ENCODE measurements at places on chromosomes 1 and 21.

DNA sequence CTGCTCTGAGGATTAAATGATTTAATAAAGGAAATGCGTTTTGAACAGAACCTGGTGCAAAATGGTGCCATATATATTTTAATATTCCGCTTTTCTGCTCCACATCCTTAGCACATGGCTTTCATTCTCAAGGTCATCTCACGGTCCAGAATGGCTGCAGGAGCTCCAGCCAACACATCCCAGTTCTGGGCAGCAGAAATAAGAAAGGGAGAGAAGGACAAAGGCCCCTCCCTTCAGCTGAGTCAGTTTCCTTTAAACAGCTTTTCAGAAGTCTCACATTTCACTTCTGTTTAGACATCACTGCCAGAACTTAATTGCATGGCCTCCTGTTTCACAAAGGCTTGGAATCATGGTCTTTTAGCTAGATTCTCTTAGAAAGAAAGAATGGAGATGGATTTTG, 75.2 kb upstream of the LRRN2 start:
- no peak overlapping the region for H3K4me3 ChIP-seq
- DNase-seq: no peak

DNA sequence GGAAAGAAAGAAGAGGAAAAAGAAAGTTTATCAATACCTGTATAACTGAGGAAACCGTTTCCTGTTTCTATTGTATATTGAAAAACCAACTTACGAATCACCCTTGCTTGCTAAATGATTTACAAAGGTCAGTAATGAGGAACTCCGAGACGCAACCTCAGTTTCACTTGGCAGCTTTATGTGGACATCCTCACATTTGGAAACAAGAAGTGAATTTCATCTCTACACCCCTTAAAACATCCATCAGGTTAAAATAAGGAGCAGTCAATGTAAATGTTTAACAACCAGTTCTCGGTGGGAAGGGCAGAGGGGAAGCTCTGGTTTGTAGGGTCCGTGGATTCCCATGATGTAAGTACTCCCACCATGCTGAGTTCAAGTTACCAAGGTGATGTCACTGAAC, 481.7 kb upstream of the RUNX1 start:
- peaks cover 37% of the 10 kb centered on the region for H3K4me1 ChIP-seq
- peaks cover 3% of the 10 kb centered on the region for H3K27me3 ChIP-seq
- DNase-seq: no peak
- no peak overlapping the region for H3K4me3 ChIP-seq
- H3K36me3 ChIP-seq: peaks cover 1% of the 10 kb centered on the region
- no peak overlapping the region for H3K27ac ChIP-seq

- no peak for DNase-seq
- H3K36me3 ChIP-seq: no peaks in the 10 kb centered on the region
- no peak overlapping the region for H3K27ac ChIP-seq
- no peaks in the 10 kb centered on the region for H3K4me1 ChIP-seq
- peaks cover 21% of the 10 kb centered on the region for H3K27me3 ChIP-seq
- H3K4me3 ChIP-seq: no peak overlapping the region
Measured at GRCh38 chr1:200706111-200706814, 32.4 kb upstream of the CAMSAP2 start.

DNA sequence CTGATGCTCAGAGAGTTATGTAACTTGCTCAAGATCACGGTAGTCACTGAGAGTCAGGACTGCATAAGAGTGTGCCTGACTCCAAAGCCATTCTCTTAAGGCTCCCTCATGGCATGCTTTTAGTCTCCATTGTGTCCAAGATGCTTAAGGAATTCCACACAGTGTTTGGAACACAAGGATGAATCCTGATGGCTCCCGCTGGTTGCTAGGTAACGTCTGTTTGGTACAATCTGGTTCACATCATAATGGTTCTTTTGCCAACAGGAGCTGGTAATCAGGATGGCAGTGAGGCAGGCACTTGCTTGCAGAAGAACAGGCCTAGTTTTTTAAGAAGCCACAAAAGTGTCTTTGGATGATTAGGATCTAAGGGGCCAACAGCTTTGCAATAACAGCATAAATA, 436.5 kb upstream of the DAB1 start:
- H3K36me3 ChIP-seq: no peaks in the 10 kb centered on the region
- H3K27ac ChIP-seq: no peak overlapping the region
- no peaks in the 10 kb centered on the region for H3K4me1 ChIP-seq
- no peak for DNase-seq
- no peaks in the 10 kb centered on the region for H3K27me3 ChIP-seq

- no peaks in the 10 kb centered on the region for H3K4me1 ChIP-seq
- no peak overlapping the region for H3K27ac ChIP-seq
- H3K4me3 ChIP-seq: no peak overlapping the region
- H3K36me3 ChIP-seq: no peaks in the 10 kb centered on the region
Measured at GRCh38 chr1:177432897-177433296, 262.1 kb downstream of the BRINP2 start.

DNA sequence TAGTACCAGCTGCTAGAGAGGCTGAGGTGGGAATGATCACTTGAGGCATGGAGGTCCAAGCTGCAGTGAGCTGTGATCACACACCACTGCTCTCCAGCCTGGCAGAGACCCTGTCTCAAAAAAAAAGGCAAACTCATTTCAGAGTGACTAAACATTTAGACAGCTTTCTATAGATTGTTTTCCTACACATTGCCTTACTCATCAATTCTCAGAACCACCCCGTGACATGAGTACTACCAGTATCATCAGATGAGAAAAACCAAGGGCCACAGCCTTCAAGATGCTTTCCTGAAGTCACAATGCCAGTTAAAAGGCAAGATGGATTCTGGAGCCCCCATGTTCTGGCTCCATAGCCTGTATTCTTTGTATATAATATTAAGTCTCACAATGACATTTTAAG, 22.4 kb upstream of the SMPDL3B start:
- H3K27me3 ChIP-seq: peaks cover 2% of the 10 kb centered on the region
- peak overlapping the region; percentile 72 for H3K27ac ChIP-seq
- H3K4me1 ChIP-seq: peaks cover 12% of the 10 kb centered on the region
- peaks cover 29% of the 10 kb centered on the region for H3K36me3 ChIP-seq
- peak; percentile 27 for DNase-seq

GRCh38 chr21:18987520-18988026, 584.0 kb upstream of the TMPRSS15 start:
- peaks cover 2% of the 10 kb centered on the region for H3K36me3 ChIP-seq
- H3K4me1 ChIP-seq: no peaks in the 10 kb centered on the region
- no peak for DNase-seq
- no peak overlapping the region for H3K27ac ChIP-seq
- no peaks in the 10 kb centered on the region for H3K27me3 ChIP-seq

DNA sequence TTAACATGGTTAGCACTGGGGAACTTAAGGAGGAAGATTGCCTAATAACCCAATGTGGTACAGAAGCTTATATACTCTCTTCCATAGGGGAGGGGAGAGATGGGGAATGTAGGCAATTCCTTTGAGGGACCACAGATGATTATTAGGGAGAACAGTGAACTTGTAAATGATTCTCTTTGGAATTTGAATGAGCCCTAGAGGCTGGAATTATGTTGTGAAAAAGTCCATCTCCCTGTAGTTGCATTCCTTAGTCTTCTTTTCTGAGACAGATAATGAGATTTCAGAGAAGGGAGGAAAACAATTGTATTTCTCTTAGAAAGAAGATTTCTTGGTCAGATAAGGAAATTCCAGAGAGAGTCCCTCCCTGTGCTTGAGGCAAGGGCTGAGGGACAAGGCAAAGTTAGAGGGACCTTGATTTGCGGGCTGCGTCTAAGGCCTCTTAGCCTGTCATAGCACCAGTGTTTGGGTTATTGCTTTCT, 89.0 kb upstream of the HMCN1 start:
- peaks cover 44% of the 10 kb centered on the region for H3K36me3 ChIP-seq
- H3K4me1 ChIP-seq: peaks cover 31% of the 10 kb centered on the region
- no peaks in the 10 kb centered on the region for H3K27me3 ChIP-seq
- no peak for DNase-seq
- no peak overlapping the region for H3K4me3 ChIP-seq

- H3K36me3 ChIP-seq: peaks cover 16% of the 10 kb centered on the region
- H3K27me3 ChIP-seq: no peaks in the 10 kb centered on the region
- H3K27ac ChIP-seq: no peak overlapping the region
- no peak for DNase-seq
- no peak overlapping the region for H3K4me3 ChIP-seq
Measured at GRCh38 chr1:24935615-24936484, 5.8 kb upstream of the RUNX3 start.

DNA sequence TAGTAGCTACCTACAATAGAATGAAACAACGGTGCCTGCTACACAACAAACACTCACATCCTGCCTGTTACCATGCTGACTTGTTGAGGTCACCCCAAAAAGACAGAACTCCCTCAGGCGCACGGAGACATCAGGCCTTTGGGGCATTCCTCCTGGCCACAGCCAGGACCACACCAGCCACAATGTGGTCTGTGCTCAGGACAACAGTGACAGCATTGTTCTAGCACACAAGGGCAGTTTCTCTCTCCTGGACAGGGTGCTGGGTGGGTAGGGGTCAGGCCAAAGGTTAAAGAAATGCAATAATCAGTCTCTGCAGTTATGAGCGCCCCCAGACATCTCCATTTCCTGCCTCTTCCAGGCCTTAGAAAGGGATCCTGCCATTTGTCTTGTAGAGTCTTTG, 39.5 kb downstream of the CTNNBIP1 start:
- H3K36me3 ChIP-seq: no peaks in the 10 kb centered on the region
- H3K4me1 ChIP-seq: peaks cover 4% of the 10 kb centered on the region
- no peak overlapping the region for H3K27ac ChIP-seq
- DNase-seq: no peak
- no peak overlapping the region for H3K4me3 ChIP-seq
- H3K27me3 ChIP-seq: no peaks in the 10 kb centered on the region

DNA sequence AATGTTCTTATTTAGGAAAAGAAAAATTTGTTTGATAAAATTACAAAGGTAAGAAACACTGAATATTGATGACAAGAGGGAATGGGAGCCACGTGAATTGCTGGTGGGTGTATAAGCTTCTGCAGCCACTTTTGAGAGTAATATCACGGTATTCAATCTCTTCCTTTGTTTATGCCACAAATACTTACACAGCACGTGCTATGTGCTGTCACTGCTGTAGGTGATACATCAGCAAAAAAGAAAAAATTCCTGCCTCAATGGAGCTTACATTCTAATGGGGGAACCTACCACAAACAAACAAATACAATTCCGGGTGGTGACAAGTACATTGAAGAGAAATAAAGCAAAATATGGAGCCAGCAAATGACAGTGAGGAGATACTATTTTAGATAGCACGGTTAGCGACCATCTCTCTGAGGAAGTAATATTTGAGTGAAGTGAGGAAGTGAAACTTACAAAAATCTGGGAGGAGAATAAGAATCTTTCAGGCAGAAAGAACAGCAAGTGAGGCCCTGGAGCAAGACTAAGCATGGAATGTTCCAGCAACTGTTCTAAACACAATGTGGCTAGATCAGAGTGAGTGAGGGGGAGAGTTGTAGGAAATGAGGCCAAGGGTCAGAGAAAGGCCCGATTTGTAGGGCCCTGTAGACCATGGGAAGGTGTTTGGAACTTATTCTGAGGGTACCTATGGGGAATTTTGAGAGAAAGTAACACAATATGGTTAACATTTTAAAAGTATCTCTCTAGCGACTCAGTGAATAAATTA, 2.6 kb upstream of the FCRLB start:
- H3K4me3 ChIP-seq: no peak overlapping the region
- DNase-seq: no peak
- peaks cover 13% of the 10 kb centered on the region for H3K4me1 ChIP-seq
- peaks cover 64% of the 10 kb centered on the region for H3K27me3 ChIP-seq

GRCh38 chr1:5495596-5496410, 496.4 kb downstream of the NPHP4 start:
- no peak overlapping the region for H3K4me3 ChIP-seq
- no peaks in the 10 kb centered on the region for H3K27me3 ChIP-seq
- no peak for DNase-seq
- no peaks in the 10 kb centered on the region for H3K4me1 ChIP-seq
- no peak overlapping the region for H3K27ac ChIP-seq

DNA sequence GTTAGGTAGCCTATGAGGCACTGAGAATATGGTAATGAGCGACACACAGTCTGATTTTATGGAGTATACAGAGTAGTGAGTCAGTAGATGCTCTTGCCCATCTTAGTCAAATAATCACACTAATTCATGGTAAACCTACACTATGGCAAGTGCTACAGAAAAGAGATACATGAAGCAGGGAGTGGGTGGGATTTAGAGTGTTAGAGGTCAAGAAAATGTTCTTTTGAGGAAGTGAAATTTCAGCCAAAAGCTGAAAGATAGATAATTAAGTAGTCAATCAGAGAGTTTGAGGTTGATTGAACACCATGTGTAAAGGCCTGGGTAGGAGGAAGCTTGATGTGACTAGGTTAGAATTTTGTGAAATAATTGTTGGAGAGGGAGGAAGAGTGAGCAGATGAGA, 14.7 kb downstream of the MDM4 start:
- no peaks in the 10 kb centered on the region for H3K27me3 ChIP-seq
- H3K4me3 ChIP-seq: no peak overlapping the region
- DNase-seq: no peak
- H3K4me1 ChIP-seq: peaks cover 6% of the 10 kb centered on the region

DNA sequence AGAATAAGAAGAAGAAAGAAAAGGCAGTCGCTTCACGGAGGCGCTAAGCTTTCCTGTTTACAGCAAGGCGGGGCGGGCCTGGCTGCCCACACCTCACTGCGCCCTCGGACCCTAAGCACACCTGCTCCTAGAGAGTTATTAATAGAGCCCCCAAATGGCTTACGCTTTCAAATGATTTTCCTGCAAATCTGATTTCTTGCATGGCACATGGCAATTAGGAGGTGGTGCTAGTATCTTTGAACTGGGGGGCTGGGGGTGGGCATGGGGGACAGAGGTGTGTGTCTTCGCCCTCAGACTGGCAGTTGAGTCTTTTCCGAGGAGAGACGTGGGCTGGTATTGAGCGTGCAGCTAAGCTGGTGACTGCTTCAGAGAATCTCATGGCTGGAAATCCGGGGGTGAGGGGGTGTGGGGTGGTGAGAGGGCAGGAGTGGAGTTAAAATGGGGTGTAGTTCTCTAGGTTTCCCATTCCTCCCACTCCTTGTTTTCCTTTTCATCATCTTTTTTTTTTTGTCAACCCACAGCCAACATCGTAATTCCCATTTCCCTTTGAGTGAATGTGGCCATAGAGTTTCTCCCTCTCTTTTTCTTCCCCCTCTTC, 1.3 kb downstream of the S1PR1 start:
- peaks cover 46% of the 10 kb centered on the region for H3K4me1 ChIP-seq
- H3K27me3 ChIP-seq: no peaks in the 10 kb centered on the region
- H3K36me3 ChIP-seq: peaks cover 73% of the 10 kb centered on the region

DNA sequence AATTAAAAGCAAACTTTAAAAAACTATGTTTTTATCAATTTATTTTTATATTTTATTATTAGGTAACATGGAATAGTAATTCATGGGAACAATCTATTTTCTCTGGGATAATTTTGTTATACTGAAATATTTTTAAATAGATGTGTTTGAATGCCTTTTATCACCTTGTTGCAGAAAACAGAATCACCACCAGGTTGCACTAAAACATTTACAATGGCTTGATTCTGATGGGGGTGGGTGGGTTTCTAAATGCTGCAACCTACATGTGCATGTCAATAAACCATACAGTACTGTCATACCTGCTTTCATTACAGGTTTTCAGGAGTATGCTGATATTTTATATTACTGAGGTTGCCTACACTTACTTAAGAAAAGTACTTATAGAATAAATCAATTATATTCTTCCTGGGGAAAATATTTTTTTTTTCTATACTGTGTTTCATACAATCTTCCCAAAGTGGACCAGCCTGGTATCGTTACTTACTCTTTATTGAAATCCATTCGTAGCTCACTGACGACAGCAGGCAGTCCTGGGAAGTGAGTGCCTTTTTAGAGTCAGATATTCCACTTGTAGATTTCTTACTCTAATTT, 132.8 kb downstream of the PTPRC start:
- H3K27ac ChIP-seq: no peak overlapping the region
- H3K27me3 ChIP-seq: no peaks in the 10 kb centered on the region
- no peaks in the 10 kb centered on the region for H3K36me3 ChIP-seq
- no peak for DNase-seq

GRCh38 chr21:31493350-31493880, 149.4 kb upstream of the TIAM1 start:
- H3K4me1 ChIP-seq: peaks cover 2% of the 10 kb centered on the region
- DNase-seq: no peak
- no peaks in the 10 kb centered on the region for H3K36me3 ChIP-seq
- H3K27me3 ChIP-seq: peaks cover 11% of the 10 kb centered on the region
- H3K27ac ChIP-seq: no peak overlapping the region

All from T-helper 2 cell treated with Interferon-gamma antibody and Interleukin-4, amounts not matched to agents 5 μg/mL and 100 μg/mL, for 36 hours (primary cell).